Hematopoietic multipotent progenitor cell treated with erythropoietin and hydrocortisone succinate and interleukin-3 and kit ligand, for 6 days (in vitro differentiated cells): ENCODE measurements at places on chromosomes 5 and 9.

- DNase-seq = no peak
Measured at GRCh38 chr5:1819458-1819857, 18.3 kb downstream of the NDUFS6 start.

- no peak for DNase-seq
Measured at GRCh38 chr9:138114501-138115245, 237.1 kb downstream of the CACNA1B start.

DNA sequence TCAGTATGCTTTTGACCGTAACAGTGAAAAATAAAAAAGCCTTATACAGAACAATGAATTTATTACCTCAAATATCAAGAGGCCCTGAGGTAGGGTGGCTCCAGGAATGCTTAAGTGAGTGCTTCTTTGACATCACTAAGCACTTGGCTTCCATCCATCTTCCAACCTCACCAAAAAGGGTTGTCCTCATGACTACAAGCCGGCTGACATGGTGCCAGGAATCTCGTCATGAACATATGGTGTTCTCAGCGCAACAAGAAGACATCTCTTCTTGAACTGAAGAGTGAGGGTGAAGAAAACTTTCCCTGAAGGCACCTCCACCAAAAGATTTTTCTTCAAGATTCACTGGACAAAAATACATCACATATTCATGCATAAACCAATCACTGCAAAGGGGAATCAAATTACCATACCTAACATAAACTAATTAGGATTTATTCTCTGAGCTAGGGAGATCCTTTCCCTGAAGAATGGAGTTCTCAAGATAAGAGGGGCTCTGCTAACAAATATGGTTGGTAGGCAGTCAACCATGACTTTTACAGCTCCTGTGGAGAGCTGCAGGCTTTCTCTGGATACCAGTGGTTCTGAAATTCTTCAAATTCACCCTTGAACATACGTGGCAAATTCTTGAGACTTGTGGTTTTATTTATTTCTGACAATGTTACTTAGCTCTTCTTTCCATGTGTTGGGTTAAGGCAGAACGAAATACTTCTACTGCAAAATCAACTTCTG is 49.5 kb downstream of the AGXT2 start:
- no peak for DNase-seq

- no peak for DNase-seq
Measured at GRCh38 chr5:154288145-154288544, 97.6 kb downstream of the GALNT10 start.

DNA sequence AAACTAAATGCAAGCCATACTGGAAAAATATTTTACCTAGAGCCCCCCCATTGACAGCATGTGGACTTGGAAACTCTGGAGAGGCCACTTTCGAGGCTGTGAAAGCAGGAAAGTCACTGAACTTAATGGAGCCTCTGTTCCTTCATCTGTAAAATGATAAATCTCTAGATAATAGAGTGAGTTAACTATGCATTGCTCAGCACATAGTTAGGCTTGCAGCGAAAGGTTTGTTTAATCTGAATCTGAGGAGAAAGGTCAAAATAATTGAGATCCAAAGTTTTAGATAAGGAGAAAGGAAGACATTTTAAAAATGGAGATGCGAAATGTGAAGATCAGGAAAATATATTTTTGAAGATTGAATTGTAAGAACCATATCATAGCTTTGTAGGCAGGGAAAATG is 4.6 kb downstream of the PCSK5 start:
- no peak for DNase-seq

DNA sequence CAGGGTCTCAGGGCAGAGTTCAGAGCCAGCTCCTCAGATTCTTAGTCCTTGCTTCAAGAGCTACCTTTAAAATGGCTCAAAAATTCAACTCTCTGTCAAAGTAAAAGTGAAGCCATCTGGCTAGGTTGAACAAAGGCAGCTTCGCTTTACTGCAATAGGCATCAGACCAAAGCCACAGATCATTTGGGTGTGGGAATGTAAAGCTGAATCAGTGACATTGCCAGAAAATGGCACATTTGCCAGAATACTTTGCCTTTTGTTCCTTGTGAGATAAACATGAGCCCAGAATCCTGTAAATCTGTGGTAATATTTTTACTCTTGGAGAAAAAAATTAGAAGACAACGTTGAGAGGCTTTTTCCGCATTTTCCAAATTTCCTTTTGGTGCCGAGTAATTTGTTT is 210.5 kb downstream of the PALM2AKAP2 start:
- no peak for DNase-seq

DNA sequence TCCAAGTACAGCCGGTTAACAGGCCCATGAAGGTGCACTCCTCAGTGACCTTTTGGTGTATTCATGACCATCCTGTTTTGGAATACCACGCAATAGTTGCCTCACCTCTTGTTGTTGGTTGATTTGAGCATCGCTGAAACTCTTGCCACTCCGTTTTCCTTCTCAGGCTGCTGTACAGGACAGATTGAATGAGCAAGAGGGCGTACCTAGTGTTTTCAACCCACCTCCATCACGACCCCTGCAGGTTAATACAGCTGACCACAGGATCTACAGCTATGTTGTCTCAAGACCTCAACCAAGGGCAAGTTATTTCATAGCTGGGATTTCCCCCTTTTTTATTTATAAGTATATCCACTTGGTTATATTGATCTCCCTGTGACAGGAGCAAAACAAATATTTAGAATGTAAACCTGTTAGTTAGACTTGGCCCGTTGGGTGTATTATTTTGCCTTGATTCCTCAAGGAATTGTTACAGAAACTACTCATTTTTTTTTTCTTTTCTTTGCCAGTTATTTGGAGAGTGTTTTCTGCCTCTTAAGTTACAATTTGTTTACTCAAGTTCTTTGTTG is 38.1 kb downstream of the FAF2 start:
- DNase-seq = no peak

DNA sequence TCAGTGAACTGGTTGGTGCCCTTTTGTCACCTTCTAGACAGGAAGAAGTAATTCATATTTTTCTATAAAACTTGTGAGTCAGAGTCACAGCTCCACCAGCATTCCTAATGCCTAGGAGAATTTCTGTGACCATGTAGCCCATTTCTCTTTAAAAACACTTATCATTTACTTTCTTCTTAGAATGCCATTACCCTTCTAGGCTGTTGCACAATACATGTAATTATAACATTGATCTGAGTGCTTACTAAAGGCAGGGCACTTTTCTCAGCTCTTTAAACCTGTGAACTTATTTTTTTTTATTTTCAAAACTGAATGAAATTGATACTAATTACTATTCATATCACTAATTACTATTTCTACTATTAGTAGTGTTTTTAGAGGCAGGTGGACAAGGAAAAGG is 373.7 kb downstream of the TLE4 start:
- no peak for DNase-seq

GRCh38 chr5:151115272-151115905 is 34.6 kb upstream of the TNIP1 start:
- DNase-seq = peak; percentile 83

GRCh38 chr9:107928701-107929371 is 439.3 kb upstream of the KLF4 start:
- no peak for DNase-seq

GRCh38 chr9:77533671-77534070 is 114.5 kb downstream of the GNA14 start:
- no peak for DNase-seq

DNA sequence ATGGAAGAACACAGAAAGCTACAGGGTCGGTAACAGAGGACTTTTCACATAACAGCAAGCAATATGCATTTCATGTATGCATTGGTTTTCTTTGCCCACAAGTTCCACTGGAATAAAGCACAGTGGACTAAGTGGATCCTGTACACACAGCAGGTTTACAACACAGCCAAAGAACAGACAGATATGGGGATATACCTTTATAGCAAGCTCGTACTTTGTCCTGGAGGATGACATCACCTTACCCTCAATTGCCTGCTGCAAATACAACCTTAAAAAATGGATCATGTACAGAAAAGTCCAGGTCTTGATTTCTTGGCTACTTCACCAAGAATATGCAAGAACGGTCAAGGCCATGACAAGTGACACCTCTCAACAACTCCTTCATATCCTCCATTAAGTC is 1445.5 kb downstream of the MAT2B start:
- DNase-seq = no peak

GRCh38 chr5:103255691-103256090 is 2.9 kb upstream of the MACIR start:
- no peak for DNase-seq

DNA sequence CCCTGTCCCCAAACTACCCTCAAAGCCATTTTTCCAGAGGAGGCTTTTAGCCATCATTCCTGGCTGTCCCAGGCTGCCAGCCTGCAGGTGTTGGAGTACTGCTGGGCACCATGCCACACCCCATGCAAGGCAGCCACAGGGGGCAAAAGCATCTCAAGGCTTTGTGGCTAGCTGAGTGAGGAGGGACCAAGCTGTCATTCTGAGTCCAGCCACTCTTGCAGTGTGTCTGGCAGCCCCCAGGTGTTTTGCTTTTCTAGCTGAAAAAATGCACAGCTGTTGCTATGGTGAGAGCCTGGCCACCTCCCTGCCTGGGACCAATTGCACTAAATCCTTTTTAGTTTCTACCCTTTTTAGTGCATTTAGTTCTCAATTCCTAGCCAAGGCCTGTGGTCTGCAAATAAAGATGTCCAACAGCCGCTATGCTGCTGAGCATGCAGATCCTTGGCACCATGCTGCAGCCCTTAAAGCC is 50.4 kb upstream of the PTGS1 start:
- no peak for DNase-seq

GRCh38 chr9:34550016-34550680 is 27.4 kb upstream of the ENHO start:
- DNase-seq = no peak

GRCh38 chr5:180898621-180899246 is at the start of gene BTNL8:
BTNL8 (plus strand) TSS chr5:180899159; CDS start chr5:180899311, 152 bp downstream.
- DNase-seq = no peak

DNA sequence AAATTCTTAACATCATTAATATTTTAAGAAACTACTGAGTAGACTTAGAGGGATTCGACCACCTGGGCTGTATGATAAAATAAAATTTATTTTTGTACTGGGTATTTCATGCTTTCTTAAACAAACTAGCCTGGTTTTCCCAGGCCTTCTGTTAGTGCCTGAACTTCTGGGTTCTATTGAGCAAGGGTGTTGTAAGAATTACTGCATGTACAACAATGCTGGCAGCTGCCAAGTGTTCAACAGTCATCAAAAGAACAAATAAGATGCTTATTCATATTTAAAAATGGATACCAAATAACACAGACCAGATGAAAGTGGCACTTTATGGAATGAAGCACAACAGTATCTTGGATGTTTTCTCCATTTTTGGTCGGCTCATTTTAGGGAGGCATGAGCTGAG is 123.2 kb upstream of the FBXL7 start:
- no peak for DNase-seq

- DNase-seq = peak; percentile 81
Measured at GRCh38 chr5:143402553-143403333, 743 bp downstream of the NR3C1 start.

- peak; percentile 30 for DNase-seq
Measured at GRCh38 chr5:102211165-102211564, 84.9 kb downstream of the SLCO4C1 start.

DNA sequence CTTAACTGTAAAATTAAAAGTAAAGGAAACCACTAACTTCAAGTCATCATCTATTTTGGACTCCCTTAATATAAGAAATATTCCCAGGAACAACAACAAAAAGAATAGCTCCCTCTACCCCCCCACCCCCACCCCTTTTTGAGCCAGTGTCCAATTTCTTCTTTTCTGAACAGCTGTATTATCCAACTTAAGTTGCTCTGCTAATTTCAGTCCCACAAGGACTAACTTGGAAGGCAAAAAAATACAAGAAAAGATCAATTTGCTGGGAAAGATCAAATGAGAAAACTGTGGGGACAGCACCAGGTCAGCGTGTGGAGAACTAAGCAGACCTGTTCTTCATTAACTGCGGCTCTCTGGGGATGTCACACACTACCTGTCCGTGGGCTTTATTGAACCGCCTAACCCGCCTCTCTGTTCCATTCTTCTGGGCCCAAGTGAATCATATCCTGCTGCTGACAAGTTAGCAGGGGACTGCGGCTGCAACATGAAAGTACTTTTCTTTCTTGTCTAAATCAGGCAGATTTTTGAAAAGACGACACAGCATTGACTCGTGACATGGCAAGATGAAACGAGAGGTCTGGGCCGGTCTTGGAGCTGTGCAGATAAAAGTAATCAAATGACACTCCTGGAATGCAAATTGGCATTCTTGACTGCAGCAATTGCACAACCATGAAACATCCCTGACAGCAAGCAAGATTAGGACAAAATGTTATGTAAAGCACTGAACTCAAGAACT is 2.7 kb downstream of the BNC2 start:
- no peak for DNase-seq

DNA sequence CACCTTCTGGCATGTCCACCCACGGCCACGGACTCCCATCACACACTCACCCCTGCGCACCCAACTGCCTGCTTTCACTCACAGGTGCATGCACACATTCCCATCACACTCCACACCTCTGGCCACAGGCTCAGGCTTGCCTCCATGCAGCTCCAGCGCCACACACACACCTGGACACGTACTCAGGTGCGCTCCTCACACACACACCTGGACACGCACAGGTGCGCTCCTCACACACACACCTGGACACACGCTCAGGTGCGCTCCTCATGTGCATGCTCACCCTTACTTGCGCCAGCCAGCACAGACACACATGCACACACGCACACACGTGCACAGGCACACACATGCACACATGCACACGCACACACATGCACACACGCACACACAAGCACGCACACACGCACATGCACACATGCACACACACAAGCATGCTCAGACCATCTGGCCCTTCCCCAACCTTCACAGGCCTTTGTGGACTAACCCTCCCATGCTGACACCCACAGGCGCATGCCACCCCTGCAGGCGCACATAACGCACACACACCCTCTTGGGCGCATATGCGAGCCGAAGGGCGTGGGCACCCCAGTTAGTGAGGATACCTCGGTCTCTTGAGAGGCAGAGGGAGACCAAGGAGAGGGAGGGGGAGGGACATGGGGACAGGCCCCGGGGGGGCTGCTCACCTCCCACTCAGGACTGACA is 8.3 kb downstream of the GRIN1 start:
- no peak for DNase-seq

DNA sequence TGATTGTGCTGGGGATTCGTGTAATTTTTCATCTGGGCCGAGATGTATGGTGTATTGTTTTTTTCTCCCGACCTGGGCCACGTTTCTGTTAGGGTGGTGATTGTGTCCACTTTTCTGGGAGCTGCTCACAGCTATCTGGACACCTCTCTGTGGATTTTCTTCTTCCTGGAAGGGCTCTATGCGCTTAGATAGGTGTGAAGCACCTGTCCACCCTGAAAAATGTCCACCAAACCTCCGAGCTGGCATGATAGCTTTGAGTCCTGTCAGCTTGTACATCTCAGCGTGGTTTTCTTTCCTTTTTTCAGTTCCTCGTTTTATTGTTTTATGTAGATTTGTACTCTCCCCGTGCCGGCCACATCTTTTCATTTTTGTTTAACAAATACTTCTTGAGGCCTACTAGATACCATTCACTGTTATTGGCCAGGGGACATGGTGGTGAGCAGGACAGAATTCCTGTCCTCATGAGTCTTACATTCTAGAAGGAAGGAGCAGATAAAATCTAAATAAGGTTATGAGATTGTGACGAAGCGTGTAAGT is 1.1 kb downstream of the UGCG start:
- peak; percentile 43 for DNase-seq
